ENCODE measurements at places on chromosomes 5 and 9. TPM values are rescaled to one million over a fixed set of nuclear protein-coding genes. Genes with fewer than 3 reads are reported as not detected.

DNA sequence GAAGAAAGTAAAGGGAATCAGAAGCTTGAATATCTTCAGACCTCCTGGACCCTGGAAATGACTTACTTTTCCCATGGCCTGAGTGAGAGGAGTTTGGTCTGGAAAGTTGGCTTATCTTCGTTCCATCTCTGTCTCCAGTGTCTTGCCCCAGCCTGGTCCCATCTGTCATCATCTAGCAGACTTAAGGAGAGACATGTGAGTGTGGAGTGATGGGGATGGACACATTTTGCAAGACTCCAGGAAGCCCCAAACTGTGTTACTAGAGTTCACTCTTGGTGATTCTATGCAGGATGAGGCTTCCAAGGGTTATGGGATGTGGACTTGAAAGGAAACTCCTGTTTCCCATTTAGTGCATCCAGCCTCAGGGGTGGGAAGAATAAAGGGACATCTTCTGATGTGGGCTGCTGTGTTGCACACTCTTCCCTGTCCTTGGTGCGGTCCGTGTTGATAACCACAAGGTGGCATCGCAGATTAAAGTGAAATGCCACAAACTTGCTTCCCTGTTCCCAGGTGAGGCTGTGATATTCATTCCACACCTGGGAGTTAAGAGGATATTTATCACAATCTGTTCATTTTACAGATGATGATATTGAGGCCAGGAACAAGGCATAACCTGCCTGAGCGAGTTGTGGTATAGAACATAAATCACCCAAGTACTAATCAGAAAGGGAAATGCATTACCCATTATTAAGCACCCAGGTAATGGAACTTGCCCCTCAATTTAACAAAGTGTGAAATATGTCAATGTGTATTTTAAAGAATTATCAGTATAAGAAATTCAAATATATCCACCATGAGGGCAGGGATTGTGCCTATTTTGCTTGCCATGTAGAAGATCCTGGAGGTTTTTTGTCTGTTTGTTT, 269.9 kb upstream of the PAPPA start:
- no peak for DNase-seq

LCN1 gene
- not detected for total RNA-seq

- no peak for DNase-seq
Observed at GRCh38 chr5:126847456-126847820, 70.5 kb downstream of the LMNB1 start.

LECT2 gene
- total RNA-seq = not detected

DNA sequence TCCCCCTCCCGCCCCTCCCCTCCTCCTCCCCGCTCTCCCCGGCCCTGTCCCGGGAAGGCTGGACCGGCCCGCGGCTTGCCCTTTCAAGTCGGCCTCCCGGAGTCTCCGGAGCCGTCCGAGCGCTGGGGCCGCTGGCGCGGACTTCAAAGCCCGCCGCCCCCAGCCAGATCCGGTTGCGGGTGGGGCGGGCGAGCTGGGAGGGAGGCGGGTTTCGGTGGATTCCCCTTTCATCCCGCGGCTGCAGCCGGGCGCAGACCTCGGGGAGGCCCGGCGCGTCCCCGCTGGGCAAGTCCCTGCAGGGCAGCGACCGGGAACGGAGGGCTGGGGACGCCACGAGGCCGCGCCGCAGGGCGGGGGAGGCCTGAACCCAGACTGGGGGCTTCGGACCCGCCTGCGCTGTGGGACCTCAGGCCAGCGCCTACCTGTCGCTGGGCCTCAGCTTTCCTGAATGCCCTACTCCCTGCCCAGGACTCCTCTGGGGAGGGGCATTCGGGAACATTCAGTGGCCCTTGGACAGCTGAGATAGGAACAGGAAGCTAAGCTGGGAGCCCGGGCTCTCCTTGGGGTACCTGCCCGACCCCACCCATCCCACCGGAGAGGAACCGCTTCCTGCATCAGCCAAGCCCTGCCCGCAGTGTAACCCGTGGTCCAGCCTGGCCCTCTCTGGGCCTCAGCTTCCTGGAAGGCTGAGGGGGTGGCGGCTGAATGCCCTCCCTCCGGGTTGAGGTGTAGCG, 23.4 kb downstream of the C9orf50 start:
- no peak for DNase-seq

OMD gene
- not detected for total RNA-seq

DNA sequence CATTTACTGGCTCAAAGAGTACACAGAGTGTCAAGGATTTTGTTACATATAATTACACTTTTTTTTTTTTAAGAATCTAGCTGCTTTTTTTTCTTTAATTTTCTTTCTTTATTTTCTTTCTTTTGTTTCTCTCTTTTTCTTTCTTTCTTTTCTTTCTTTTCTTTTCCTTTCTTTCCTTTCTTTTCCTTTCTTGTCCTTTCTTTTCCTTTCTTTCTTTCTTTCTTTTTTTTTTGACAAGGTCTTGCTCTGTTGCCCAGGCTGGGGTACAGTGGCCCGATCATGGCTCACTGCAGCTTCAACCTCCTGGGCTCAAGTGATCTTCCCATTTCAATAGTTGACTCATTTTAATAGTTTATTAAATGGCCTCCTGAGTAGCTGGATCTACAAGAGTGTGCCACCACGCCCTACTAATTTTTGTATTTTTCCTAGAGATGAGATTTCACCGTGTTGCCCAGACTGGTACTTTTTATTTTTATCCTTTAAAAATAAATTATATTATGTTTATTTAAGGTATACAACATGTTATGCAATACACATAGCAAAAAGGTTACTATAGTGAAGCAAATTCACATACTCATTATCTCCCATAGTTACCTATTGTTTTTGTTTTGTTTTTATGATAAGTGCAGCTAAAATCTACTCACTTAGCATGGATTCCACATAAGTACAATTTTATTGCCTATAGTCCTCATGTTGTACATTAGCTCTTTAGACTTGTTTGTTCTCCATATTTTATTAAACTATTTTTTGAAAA, 381.5 kb upstream of the KLF4 start:
- no peak for DNase-seq

GRCh38 chr9:88966894-88967676, 24.2 kb upstream of the S1PR3 start:
- no peak for DNase-seq

KLF4 gene
- 13.2 TPM for total RNA-seq
